ENCODE measurements at places on chromosomes 16 and 17.

DNA sequence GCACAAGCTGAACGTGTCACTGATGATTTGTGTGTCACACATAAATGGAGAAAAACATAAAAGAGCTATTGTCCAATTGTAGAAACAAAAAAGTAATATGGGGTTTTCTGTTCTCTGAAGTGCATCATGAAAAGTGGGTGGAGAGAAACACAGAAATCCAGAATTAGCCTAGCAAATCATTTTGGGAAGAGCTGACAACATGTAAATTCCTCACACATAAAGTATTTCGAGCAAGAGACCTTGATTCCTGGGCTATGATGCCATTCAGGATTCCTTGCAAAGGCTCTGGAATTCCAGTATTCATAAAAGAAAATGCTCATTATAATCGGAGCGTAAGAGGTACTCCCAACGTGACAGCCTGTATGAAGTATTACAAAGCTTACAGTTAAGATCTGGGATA is 1.1 kb downstream of the DCUN1D3 start:
- DNase-seq = no peak

DNA sequence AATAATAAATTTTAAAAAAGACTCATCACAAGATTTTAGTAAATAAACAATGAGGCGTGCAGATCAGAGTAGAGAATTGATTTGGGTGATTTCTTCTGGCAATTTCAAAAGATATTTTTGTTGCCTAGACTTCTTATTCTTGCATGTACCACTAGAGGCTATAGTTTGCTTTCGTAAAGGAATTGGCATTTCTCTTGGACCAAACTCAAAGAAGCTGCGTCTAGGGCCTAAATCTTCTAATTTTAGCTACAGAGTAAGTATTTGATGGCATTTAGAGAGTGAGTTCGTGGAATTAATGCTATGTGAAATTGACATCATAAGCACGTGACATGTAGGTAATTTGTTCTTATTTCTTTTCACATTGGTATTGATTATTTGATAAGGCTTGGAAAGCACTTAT is 24.4 kb upstream of the ABCC11 start:
- no peak for DNase-seq

- peak; percentile 52 for DNase-seq
Observed at GRCh38 chr17:39767147-39767546, 29.4 kb downstream of the GRB7 start.

DNA sequence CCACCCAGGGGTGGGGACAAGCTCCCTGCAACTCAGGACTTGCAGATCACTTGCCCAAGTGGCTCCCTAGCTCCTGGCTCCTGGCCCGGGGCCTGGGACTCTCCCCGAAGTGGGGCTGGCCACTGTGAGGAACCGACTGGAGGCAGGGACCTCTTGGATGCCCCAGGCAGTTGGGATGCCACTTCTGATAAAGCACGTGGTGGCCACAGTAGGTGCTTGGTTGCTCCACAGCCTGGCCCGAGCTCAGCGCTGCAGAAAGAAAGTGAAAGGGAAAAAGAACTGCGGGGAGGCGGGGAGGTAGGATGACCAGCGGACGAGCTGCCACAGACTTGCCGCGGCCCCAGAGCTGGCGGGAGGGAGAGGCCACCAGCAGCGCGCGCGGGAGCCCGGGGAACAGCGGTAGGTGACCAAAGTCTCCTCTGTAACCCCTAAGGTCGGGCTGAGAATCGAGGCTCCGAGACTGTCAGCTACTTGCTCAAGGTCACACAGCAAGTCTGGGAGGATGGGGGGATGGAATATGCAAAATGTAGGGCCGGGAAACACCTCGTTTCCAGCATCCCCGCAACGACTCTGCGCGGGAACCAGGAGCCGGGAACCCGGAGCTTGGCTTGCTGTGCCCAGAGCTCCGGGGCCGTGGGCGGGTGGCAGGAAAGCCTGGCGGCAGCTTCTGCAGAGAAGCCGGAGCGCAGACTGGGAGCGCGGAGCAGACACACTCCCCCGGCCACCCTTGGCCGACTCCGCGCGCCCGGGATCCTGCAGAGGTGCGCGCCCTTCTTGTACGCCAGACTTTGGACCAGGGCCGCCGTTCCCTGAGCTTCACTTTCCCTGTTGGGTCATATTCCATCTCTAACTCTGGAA is 1.9 kb downstream of the CIITA start:
- peak; percentile 64 for DNase-seq

GRCh38 chr16:87325423-87325858 is 8.2 kb upstream of the C16orf95 start:
- no peak for DNase-seq
